Activated CD8-positive, alpha-beta memory T cell treated with anti-CD3 and anti-CD28 coated beads, Interleukin-2, amount 50 U/mL, for 4 hours (primary cell): ENCODE measurements at places on chromosomes 3 and 15.

DNA sequence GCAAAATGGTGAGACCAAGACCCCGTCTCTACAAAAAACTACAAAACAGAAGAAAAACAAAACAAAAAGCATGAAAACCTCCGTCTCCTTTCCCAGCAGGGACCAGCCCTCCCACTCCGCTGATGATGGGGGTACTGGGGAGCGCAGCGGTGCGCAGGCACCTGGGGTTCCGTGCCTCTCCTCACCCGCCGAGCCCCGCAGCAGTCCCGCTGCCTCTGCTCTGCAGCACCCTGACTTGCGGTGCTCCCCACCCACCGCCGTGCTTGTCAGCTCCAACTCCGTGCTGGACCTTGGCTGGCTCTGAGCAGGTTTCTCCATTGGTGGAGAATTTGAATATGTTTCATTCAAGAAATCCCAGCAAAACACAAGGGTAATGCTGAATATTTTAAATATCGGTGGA, 46.7 kb upstream of the ATP10A start:
- no peak for DNase-seq

DNA sequence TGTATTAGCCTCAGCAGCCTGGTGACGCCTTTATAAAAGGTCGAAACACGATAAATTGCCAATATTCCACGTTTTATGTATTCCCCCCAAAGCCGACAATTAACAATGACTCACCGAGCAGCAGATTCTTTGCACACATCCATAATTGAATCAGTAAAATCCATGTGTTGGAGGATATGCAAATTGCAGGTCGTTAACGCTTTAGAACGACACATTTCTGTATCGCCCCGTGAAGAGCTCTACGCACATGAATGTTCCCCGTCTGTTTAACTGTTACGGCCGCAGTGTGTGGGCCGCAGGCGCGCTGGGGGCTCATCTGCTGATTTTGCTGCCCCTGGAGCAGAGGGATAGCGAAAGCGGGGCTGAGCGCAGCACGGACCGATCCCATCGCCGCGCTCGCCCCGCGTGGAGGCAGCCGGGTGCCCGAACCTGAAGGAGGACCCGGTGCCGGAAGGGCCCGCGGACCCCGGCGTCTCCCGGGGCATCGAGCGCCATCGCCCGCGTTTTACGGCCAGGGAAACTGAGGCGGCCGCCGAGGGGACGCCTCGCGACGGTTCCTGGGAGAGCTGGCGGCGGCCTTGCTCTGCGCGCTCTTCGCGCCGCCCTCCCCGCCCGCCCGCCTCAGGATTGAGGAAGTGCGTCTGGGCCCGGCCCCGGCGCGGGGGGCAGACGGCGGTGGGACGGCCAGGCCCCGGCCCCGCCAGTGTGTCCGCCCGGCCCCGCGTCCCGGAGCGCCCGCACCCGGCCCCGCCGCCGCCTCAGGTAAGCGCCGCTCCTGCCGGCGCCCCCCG, at the start of gene LRRK1:
TSS of gene LRRK1 (plus strand) at position 668 of the 791 bp plus-strand sequence. CDS start 5,276 bp downstream, outside the sequence.
- DNase-seq, result no peak

DNA sequence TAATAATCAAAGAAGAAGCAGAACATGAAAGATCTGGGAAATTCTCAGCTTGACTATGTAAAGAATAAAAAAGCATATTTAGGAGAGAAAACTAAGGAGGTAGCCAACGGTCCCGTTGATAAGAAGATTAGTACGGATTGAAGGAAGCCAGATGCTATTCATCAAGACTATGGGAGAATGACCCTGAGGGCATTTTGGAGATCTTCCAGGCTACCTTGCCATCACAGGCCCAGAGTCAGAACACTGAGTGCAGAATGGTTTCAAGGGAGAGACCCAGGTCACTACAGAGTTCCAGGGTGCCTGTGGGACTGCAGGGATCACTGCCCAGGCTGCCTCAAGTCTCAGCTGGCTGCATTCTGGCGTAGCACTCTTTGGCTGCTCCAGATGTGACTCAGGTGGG, 752.9 kb upstream of the ARPP21 start:
- DNase-seq, result no peak

- no peak for DNase-seq
These were observed 62.5 kb upstream of the FOXB1 start for GRCh38 chr15:59941612-59942011.
